Astrocyte (in vitro differentiated cells and primary cell): ENCODE measurements at places on chromosomes 2 and 18.
A peak's percentile ranks its signal among the peaks of the same experiment; 100 is the strongest.

GRCh38 chr2:148519013-148519412, 125.5 kb upstream of the EPC2 start:
- no peak for DNase-seq

DNA sequence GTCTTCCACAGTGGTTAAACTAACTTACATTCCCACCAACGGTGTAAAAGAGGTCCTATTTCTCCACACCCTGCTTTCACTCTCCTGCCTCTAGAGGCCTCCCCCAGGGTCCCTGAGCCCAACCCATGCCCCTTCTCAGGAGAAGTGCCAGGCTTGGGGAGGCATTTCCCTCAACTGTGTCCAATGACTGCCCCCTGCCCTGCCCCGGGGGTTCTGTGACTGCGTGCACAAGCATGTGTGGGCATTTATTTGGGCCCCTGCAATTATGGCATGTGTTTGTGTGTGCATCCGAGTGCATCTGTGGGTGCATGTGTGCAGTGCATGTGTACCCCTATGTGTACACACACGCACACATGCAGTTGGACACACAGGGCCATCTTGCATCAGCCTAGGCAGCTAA, 57.3 kb downstream of the INHBB start:
- no peak for DNase-seq

DNA sequence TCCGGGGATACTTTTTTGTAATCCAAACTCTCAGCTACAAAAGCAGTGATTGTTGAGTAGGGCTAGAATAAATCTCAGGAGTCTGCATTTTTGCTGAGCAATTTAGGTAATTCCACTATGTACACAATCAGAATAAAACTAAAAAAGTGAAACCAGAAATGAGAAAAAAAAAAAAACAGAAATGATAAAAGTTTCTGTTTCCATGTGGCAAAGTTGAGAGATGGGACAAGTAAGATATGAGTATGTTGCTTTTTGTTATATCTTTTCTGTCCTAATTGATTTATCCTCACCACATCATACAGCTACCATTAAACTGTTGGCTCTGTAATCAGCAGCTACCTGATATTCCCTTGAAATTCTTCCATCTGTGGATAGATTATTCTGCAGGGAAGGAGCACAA, 92.7 kb downstream of the VWC2L start:
- DNase-seq, result no peak

DNA sequence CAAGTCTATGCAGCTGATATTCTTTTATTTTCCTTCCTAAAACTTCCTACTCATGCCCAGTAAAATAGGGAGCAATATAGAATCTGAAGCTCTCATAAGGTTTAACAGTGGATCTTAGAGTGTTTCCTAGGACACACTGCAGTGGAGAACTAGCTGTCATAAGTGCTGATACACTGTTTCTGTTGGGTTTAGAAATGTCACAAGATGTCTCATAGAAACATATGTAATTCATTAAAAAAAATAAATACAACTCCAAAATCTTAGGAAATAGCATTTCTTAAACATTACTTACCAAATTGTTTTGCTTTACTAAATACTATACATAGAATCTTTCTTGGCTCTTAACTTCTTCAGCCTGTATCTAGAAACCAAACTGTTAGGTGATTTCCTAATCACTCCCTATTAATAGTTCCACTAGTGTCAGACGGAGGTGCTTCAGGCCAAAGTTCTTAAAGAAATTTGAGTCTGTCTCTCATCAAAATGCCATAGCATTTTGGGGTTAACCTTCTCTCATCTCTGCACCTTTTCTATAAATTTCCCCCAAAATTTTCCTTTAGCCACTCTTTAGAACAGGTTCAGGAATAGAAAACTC, 93.7 kb downstream of the CERKL start:
- no peak for DNase-seq

GRCh38 chr2:71458413-71459083, 5.2 kb downstream of the DYSF start:
- peak; percentile 72 for DNase-seq

- no peak for DNase-seq
Measured at GRCh38 chr2:101197215-101197745, 46.1 kb upstream of the TBC1D8 start.

- DNase-seq, result peak; percentile 18
Measured at GRCh38 chr2:134143568-134143967, 110.3 kb upstream of the MGAT5 start.

DNA sequence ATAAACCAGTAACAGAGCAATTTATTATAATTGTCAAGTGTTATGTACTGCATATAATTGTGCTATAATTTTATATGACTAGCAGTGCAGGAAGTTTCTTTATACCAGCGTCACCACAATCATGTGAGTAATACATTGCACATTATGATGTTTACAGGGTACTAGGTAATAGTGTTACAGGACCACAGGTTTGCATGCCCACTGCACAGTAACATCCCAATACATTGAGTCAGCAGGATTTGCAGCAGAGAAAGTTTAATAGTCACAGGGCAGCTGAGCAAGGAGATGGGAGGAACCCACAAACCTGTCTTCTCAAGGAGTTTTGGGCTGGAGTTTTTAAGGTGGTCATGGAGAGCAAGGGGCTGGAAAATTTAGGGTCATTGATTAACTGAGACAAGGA, 1042.9 kb upstream of the ACVR2A start:
- no peak for DNase-seq

GRCh38 chr18:51082571-51083267, 52.7 kb downstream of the SMAD4 start:
- peak; percentile 57 for DNase-seq

DNA sequence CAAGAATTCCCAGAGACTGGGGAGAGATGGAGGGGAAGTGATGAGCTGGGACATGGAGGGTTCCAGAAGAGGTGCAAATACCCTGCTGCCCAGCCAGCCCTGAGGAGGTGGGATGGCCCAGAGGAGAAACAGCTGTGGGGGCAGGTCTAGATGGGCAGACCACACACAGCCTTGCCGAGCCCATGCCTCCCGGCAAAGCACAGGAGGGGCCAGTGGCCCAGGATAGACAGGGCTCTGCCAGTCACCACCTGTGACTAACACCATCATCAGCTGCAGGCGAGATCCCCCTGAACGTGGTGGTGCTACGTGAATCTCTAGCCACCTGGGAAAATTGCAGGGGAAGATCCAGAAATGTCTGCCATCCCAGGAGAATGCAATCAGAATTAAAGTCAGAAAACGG, 39.4 kb downstream of the SCTR start:
- no peak for DNase-seq
